ENCODE measurements at places on chromosomes 4 and X.

GRCh38 chr4:100113096-100113495, 77.2 kb downstream of the DDIT4L start:
- no peak for DNase-seq

DNA sequence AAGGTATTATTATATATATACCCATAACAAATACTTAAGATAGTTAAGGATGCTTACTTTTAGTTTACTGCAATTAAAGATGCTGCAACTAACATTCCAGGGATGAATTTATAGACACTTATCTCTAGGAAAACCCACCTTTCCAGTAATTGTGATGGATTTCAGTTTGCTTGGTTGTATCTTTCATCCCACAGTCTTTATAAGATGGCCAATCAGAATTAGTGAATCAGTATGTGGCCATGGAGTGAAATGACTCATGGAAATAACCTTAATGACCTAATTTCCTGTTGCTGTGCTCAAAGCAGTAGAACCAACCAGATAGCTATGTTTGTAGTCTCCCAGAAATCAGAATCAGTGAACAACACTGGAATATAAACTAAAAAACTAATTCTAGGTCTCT, 26.4 kb downstream of the MOSPD2 start:
- DNase-seq: no peak

GRCh38 chrX:140572724-140573123, 67.9 kb upstream of the SOX3 start:
- DNase-seq: no peak

DNA sequence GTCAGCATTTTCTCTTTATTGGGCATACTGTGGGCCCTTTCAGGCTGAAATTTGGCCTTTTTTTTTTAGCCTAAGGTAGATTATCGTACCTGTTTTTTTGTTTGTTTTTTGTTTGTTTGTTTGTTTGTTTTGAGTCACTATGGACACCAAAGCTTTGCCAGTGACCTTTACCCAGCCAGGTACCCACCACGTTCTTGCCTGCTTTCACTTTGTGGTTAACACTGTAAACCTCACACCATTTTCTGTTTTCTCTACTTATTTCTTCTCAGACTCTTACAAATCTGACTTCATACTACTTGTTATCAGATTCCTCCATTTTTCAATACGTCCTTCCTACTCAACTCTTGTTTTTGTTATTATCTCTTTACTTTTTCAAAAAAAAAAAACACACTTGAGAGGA, 81.5 kb downstream of the ZNF674 start:
- DNase-seq: no peak

- no peak for DNase-seq
Observed at GRCh38 chr4:71283642-71284257, 55.1 kb upstream of the SLC4A4 start.

GRCh38 chr4:20825505-20825904, 125.2 kb downstream of the PACRGL start:
- DNase-seq: no peak

DNA sequence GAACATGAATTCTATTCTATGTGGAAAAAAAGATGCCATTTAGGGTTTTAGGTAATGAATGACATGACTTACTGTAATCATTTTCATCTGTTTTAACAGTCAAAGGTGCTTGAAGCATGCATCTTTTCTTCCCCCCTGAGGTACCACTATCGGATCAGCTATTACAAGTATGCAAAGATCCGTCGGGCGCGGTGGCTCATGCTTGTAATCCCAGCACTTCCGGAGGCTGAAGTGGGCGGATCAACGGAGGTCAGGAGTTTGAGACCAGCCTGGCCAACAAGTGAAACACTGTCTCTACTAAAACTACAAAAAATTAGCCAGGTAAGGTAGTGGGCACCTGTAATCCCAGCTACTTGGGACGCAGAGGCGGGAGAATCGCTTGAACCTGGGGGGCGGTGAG, 241.3 kb downstream of the ARAP2 start:
- no peak for DNase-seq

DNA sequence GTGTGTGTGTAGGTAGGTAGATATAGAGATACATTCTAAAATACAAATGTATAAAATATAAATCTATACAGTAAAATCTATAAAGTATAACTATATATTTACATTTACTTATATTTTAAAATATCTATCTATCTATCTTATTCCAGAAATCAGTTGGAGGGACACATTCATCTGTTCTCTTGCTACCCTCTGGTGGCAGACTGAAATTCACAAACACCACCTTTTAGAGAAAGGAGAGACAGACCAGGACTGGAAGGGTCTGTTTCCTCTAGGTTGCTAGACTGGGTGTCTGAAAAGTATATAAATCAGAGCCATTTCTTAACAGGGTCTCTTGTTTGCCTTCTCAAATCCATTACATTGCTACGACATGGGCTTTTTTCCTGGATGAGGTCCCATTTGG, 343.0 kb downstream of the OPHN1 start:
- DNase-seq: no peak

DNA sequence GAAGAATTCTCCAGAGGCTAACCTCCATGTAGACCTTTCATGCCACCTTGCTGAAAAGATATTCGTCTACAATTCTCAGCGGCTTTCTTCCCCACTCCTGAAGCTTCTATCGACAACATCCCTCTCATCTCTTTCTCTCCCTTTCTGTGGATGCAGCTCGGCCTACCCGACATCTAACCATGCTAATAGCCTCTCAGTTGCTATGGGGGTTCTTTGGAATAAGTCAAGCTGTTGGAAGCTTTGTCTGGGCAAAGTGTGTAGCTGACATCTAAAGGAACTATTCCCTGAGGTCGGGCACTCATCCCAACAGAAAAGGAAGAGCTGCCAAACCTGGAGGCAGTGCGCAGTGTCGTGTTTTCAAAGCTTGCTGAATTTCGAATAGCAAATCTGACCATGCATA, 192.1 kb downstream of the RBMX2 start:
- DNase-seq: no peak

DNA sequence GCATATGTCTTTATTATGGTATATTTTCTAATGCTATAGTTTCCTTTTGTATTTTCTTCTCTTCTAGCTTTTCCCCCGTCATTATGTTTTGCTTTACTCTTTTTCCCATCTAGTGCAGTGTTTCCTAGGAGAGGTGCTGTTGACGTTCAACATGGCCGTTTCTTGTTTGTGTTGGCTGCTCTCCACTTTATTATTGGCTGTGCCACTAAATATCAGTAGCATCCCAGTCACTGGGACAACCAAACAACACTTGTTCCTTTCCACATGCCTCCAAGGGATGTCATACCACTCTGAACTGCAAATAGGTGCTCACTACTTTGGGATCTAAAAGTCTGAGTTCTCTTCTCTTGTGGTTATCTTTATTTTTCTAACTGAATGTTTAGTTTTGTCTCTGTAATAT, 26.5 kb downstream of the GBA3 start:
- no peak for DNase-seq

GRCh38 chr4:37881811-37882210, 9.1 kb upstream of the TBC1D1 start:
- no peak for DNase-seq

GRCh38 chr4:123418351-123418931, 21.8 kb downstream of the SPRY1 start:
- peak; percentile 78 for DNase-seq

DNA sequence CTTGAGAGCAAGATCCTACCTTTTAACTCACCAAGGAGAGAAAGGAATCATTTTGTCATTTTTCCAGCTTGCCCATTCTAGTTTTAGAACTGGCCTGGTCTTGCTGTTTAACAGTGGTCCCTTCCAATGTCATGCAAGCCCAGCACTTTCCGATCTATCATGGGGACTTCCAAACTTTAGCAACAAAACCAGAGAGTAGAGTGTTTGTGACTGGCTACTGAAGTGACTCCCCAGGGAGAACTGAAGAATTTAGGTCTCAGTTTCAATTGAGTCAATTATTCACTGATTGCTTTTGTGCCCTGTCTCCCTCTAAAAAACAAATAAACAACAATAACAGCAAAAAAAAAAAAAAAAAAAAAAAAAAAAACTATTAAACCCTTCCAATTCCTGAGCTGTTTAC, 108.3 kb downstream of the LHFPL1 start:
- no peak for DNase-seq

GRCh38 chr4:46124773-46125413, 1.0 kb upstream of the GABRG1 start:
- DNase-seq: no peak

GRCh38 chr4:149045731-149046130, 603.5 kb upstream of the NR3C2 start:
- no peak for DNase-seq

GRCh38 chrX:150063674-150064073, 125.4 kb upstream of the EOLA2 start:
- no peak for DNase-seq

GRCh38 chrX:37542791-37543190, 28.7 kb upstream of the LANCL3 start:
- DNase-seq: no peak

DNA sequence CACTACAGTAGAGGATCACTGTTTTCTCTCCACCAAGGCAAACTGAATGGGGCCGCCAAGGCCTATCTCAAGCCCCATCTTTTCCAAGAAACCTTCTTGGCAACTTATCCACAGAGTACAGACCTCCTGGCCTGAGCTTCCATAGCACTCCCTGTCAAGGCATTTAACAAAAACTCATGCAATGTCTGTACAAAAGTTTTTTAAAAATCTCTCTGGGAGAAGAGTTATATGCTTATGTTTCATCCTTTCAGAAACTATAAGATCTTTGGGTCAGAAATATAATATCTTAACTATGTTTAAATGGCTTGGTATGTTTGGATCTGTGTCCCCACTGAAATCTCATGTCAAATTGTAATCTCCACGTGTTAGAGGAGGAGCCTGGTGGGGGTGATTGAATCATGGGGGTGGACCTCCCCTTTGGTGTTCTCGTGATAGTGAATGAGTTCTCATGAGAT, 13.6 kb downstream of the ADAMTS3 start:
- DNase-seq: no peak

GRCh38 chr4:41024556-41025491, 189.5 kb downstream of the APBB2 start:
- DNase-seq: no peak

- no peak for DNase-seq
Observed at GRCh38 chrX:75963774-75964173, 178.7 kb upstream of the MAGEE2 start.

DNA sequence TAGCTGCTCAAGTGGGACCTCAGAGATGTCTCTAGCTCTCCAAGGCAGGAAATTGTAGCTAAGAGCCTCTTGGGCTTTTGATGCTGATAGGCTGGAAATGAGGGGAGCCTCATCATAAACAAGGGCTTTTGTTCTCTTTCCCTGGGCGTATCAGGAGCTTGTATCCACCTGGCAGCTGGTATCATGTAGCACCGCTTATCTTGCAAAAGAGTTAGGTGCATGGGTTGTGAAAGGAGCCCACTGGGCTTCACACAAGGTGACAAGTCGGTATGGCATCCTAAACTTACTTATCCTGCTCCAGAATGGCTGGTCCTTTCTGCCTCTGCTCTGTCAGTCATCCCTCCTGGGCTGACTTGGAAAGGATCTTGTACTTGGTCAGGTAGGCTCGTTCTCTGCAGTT, 565.8 kb downstream of the GRXCR1 start:
- DNase-seq: no peak

- DNase-seq: no peak
Observed at GRCh38 chr4:130808492-130808891, 1712.5 kb downstream of the C4orf33 start.

DNA sequence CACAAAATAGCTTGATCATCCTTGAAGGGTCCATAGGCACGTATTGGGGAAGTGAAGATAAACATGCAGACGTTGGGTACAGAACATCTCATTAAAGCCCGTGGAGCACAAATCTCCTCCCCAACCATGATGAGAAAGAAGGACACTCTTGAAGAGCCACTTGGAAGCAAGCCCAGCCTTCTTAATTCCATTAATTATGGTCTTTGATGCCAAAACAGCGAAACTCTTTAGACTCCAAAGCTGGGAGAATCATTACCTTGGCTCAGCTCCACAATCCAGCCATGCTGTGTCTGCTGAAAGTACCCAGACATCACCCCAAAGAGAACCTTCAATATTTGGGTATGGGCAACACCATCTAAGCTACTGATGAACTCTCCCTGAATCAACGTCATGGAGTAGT, 169.0 kb upstream of the MBNL3 start:
- no peak for DNase-seq

GRCh38 chrX:117325706-117326105, 790.9 kb downstream of the KLHL13 start:
- DNase-seq: no peak

- DNase-seq: no peak
Observed at GRCh38 chr4:43331226-43332051, 438.9 kb downstream of the GRXCR1 start.

DNA sequence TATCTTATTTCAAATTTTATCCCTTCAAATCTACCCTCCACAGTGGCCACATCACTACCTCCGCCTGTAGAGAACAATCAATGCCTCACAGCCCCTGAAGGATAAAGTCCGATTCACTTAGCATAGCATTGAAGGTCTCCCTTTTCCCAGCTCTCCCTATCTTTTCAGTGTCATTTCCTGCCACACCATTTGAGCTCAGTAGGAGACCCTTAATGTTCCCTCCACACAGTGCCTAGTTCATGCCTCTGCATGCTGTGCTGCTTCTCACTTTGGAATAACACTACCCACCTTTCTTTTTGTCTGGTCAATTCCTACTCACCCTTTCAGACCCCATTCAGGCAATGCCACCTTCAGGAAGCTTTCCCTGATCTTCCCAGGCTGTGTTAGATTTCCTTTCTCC, 23.6 kb upstream of the SCOC start:
- no peak for DNase-seq

DNA sequence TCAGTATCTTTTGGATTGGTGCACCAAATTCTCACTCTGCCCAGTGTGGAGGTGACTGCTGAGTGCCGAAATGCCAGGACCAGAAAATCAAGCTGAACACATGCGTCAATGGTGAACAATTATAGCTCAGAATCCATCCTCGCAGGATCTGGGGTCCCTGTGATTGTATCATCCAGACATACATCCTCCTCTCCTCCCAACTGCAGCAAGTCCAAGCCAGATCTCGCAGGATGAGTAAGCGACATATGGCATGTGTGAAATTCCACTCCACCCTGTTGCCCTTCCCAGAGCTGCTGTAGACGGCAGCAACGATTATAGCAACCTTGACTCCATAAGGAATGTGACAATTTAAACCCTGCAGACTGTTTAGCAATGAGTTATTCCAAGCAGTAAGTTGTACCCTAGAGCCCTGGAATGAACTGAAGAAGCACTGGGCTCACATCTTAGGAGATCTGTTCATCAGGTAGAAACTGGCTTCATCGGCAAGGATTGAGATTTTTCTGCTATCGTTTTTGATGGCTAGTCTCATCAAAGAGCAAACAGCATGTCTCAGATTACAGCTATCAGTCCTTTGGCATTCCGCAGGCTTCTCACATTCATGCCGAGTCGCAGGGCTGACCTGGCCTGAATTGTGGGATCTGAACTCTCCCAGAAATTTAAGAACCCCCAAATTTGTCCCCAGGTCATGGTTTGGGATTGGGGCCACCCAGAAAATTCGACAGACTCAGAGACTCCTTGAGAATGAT, 35.5 kb upstream of the SORBS2 start:
- DNase-seq: no peak

DNA sequence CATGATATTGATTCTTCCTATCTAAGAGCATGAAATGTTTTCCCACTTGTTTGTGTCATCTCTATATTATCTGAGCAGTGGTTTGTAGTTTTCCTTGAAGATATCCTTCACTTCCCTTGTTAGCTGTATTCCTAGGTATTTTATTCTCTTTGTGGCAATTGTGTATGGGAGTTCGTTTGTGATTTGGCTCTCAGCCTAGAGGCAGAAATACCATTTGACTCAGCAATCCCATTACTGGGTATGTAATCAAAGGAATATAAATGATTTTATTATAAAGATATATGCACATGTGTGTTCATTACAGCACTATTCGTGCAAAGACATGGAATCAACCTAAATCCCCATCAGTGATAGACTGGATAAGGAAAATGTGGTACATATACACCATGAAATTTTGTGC, 172.7 kb upstream of the IL15 start:
- no peak for DNase-seq
